Caco-2 (cell line): ENCODE measurements at places on chromosomes 6 and 20. TPM values are rescaled to one million over a fixed set of nuclear protein-coding genes. Genes with fewer than 3 reads are reported as not detected.
A peak's percentile ranks its signal among the peaks of the same experiment; 100 is the strongest.

DNA sequence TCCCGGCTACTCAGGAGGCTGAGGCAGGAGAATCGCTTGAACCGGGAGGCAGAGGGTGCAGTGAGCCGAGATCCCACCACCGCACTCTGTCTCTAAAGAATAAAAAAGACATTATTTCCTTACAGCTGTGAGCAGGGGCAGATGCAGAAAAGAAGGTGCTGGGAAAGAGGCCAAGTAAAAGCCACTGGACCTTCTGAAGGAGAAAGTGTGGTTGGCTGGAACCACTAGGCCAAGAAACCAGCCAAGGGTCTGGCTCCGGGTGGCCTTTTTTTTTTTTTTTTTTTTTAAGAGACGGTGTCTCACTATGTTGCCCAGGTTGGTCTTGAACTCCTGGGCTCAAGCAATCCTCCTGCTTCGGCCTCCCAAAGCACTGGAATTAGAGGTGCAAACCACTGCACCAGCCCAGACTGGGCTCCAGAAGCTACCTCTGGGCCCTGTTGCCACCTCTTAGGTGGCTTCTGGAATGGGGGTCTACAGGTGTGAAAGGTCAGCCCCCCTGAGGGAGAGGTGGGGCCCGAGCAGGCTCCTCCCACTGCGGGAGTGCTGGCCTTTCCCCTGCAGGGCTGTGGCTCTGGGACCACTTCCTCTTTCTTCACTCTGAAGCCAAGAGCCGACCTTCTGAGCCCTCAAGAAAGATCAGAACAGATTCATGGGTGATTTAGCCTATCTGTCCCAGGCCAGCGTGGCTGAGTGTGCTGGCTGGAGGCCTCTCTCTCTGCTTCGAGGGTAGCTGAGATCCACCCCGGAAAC, at the start of gene FGD2:
Gene FGD2 (plus strand): TSS at position 595 of the 750 bp plus-strand sequence. CDS start 163 bp downstream, outside the sequence.
- H3K36me3 ChIP-seq, result no peaks in the 10 kb centered on the region
- H3K27ac ChIP-seq, result no peak within 1 kb of the TSS
- DNase-seq, result no peak
- H3K4me1 ChIP-seq, result no peaks in the 10 kb centered on the region
- H3K27me3 ChIP-seq, result no peaks in the 10 kb centered on the region

The TRIM15 gene
- total RNA-seq, result 5.2 and 6.9 TPM in 2 replicates

- no peak for DNase-seq
- no peaks in the 10 kb centered on the region for H3K36me3 ChIP-seq
- H3K27ac ChIP-seq, result no peak overlapping the region
- H3K27me3 ChIP-seq, result no peaks in the 10 kb centered on the region
- H3K4me1 ChIP-seq, result no peaks in the 10 kb centered on the region
- no peak overlapping the region for H3K4me3 ChIP-seq
Measured at GRCh38 chr6:12384357-12384912, 94.3 kb downstream of the EDN1 start.

The ERVFRD-1 gene
- total RNA-seq, result 0.29 and 0.58 TPM in 2 replicates

GRCh38 chr20:24678351-24679106, 209.1 kb downstream of the SYNDIG1 start:
- no peaks in the 10 kb centered on the region for H3K4me1 ChIP-seq
- H3K27ac ChIP-seq, result no peak overlapping the region
- no peaks in the 10 kb centered on the region for H3K36me3 ChIP-seq
- no peaks in the 10 kb centered on the region for H3K27me3 ChIP-seq
- no peak for DNase-seq
- no peak overlapping the region for H3K4me3 ChIP-seq

GRCh38 chr20:19750907-19751636, 7.0 kb upstream of the RIN2 start:
- H3K4me1 ChIP-seq, result peaks cover 15% of the 10 kb centered on the region
- H3K27me3 ChIP-seq, result no peaks in the 10 kb centered on the region
- no peaks in the 10 kb centered on the region for H3K36me3 ChIP-seq
- peak overlapping the region; percentile 59 for H3K27ac ChIP-seq
- no peak for DNase-seq
- H3K4me3 ChIP-seq, result no peak overlapping the region

The BPIFB1 gene
- not detected in 2 replicates for total RNA-seq

DNA sequence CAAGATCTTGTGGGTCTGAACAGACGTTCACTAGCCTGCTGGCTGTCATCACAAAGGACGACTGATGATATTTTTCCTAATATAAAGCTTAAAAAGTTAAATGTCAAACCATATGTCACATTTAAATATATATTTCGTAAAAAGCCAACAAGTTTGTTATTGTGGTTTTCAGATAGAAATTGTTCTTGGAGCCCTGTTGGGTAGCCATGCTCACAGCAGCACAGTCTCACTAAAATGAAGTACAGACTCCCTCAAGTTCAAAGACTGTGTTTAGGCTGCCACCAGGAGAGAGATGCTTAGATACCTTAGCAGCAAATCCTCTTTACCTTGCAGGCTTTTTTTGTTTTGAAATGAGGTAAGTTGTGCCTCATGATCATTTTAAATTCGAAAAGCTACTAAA, 17.8 kb downstream of the EEF1E1 start:
- H3K36me3 ChIP-seq, result no peaks in the 10 kb centered on the region
- H3K4me3 ChIP-seq, result no peak overlapping the region
- no peak for DNase-seq
- H3K27ac ChIP-seq, result no peak overlapping the region

DNA sequence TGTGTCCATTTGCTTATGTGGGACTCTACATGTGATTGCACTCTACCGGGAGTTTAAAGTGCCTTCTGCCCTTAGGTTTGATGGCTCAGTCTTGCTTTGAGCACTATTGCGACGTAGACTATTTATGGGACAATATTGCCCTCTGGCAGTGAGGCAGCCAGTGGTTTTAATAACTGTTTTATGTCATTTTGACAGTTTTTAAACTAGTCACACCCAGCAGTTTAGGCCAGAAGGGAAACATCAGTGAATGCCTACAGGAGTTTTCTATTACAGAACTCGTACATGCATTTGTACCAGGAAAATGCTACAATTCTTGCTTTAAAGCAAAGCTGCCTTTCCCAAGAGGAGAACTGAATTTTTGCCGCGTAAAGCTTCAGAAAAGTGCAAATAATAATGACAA, 813.7 kb downstream of the KIF16B start:
- H3K27ac ChIP-seq, result no peak overlapping the region
- no peak overlapping the region for H3K4me3 ChIP-seq

GRCh38 chr6:112622036-112622435, 274.9 kb downstream of the RFPL4B start:
- H3K27ac ChIP-seq, result no peak overlapping the region
- H3K4me3 ChIP-seq, result no peak overlapping the region
- no peaks in the 10 kb centered on the region for H3K27me3 ChIP-seq
- no peaks in the 10 kb centered on the region for H3K4me1 ChIP-seq
